ENCODE measurements at places on chromosomes 1 and 21. TPM values are rescaled to one million over a fixed set of nuclear protein-coding genes. Genes with fewer than 3 reads are reported as not detected.

Gene S100B
- total RNA-seq: 2.0 TPM

Gene SLC45A1
- 3.6 TPM for total RNA-seq

Gene SLC45A3
- 5.3 TPM for total RNA-seq

- no peak for DNase-seq
Observed at GRCh38 chr1:155175927-155176371, 2.3 kb downstream of the TRIM46 start.

GRCh38 chr1:235327559-235328270 lies at the start of gene ARID4B:
Gene ARID4B, minus strand, starts transcription at chr1:235328179. Its CDS starts 1,260 bp downstream, at chr1:235326919.
- DNase-seq: peak; percentile 95

DNA sequence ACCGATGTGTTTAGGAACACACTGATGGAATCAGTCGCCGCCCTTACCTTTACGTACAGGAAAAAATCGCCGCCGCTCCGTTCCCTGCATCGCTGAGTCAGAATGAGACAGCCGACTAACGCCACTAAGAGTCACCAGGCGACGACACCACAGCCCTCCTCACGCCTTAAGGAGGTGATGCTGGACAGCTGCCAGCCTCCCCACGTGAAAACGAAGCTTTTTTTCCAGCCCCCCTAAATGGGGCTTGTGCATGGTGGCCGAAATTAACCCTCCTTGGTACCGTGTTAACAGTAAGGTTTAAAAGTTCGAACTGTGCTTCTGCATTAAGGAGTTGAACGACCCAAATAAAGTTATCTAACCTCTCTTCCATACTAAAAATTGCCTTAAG lies 511 bp downstream of the DNTTIP2 start:
- DNase-seq: peak; percentile 90

All from posterior vena cava (tissue), 2 donors.